Stimulated activated CD8-positive, alpha-beta memory T cell treated with anti-CD3 and anti-CD28 coated beads, Interleukin-4, amount 100 ng/mL, for 4 hours (primary cell): ENCODE measurements at places on chromosomes 1 and 21.

DNA sequence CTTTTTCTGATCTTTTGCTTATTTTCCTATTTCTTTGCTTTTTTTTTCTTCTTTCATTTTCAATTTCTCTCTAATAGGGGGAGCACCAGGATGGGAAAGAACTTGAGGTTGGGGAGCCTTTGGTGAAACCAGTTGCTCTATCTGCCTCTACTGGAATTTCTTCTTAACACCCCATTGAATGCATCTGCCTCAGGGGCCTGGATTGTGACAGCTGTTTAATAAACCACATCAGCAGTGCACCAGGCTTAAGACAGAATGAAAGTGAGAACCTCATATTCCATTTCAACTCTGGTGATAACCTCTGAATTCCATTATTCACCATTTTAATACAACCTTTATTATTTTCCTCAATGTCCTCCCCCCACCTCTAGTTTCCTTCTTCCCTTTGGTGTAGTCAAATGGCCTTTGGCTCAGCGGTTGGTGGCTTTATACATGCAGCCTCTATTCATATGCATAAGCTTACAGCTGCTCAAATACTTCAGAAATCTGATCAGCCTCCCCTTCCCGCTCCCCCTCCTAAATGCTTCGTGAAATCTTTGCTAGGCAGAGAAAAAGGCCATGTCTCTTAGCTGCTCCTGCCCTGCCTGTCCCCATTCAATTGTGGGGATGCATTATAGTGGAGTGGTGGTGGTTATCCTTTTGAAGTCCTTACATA, 537.3 kb upstream of the PLXNA2 start:
- DNase-seq, result no peak

DNA sequence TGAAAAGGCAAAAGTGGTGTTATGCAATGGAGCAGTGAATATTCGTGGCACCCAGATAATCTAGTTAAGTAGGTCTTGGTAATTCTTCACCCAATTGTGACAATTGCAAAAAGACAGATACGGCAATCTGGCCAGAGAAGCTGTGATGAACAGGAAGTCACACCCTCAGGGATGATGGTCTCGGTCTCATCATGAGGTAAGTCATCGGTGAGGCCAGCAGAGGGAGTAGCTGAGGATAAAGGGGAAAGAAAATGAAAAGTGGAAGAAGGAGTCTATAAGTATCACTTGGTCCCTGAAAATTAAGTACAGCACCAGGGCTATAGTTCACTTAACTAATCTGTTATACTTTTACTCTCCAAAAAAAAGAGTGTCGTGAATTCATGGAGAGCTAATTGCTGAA, 258.8 kb upstream of the NCAM2 start:
- no peak for DNase-seq

DNA sequence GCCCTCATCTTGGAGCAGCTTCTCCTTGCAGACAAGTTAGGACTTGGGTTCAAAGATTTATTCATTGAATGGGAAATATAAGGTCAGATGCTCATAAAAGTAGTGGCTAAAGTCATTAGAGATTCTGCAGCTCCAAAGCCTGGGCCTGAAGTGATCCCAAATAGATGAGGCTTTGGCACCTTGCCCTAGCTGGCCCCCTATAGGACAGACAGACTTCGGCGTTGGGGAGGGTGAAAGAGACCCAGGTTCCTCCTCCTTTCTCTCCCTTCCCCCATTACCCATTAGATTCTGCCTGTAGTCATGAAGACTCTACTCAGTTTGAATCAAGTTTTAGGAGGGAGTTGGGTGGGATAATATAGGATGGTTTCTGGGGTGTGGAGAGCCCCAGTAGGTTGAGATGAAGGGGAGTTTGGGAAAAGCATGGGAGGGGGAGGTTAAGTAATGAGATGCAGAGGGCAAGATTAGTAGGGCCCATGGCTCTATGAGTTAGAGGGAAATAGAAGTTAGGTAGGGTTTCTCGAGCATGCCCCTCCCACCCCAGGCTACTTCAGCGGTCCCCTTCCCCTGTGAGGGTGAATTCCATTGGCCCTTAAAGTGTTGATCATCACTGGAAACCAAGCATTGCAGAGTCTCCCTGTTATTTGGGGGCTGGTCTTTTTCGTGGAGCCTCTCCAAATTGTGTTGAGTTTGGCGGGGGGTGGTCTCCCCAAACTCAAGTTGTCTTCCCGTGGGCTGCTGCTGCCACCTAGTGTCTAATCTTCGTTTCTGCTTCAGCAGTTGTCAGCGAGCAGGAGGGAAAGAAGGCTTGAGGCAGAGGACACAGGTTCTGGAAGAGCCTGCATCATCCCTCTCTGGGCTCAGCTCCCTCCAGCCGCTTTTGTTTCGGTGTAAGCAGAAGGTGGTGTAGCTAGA, 2.1 kb upstream of the AHDC1 start:
- no peak for DNase-seq

GRCh38 chr1:24805534-24806301, 60.5 kb downstream of the CLIC4 start:
- no peak for DNase-seq

- DNase-seq, result no peak
These were observed 360.4 kb upstream of the LYPLAL1 start for GRCh38 chr1:218813237-218813636.
